ENCODE measurements at places on chromosomes 7 and 10.

GRCh38 chr10:2137549-2138174, 400.3 kb upstream of the ADARB2 start:
- H3K27ac ChIP-seq: no peak overlapping the region
- no peak for DNase-seq
- no peaks in the 10 kb centered on the region for H3K36me3 ChIP-seq
- no peaks in the 10 kb centered on the region for H3K27me3 ChIP-seq
- no peak overlapping the region for H3K4me3 ChIP-seq

- no peak overlapping the region for H3K4me3 ChIP-seq
- H3K27me3 ChIP-seq: no peaks in the 10 kb centered on the region
- DNase-seq: no peak
- H3K36me3 ChIP-seq: peaks cover 14% of the 10 kb centered on the region
- H3K4me1 ChIP-seq: peaks cover 2% of the 10 kb centered on the region
These were observed 13.2 kb downstream of the LDB1 start for GRCh38 chr10:102106998-102107397.

DNA sequence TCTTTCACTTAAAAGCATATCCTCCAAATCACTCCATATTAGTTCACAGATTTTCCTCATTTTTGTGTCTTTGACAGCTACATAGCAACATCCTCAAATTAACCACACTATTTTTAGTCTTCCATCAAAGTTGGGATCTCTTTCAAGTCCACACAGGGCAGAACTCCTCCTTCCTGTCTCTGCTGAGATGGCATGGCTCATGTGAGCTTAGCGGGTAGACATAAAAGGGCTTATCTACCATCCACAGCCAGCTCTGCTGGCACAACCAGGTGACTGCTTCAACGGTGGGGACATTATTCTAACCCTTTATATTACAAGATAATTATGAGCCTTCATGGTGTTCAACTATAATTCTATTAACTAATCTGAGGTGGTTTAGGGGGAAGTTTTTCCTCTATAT, 35.5 kb downstream of the ICA1 start:
- no peak overlapping the region for H3K4me3 ChIP-seq
- peaks cover 6% of the 10 kb centered on the region for H3K36me3 ChIP-seq
- no peaks in the 10 kb centered on the region for H3K27me3 ChIP-seq
- no peaks in the 10 kb centered on the region for H3K4me1 ChIP-seq
- no peak overlapping the region for H3K27ac ChIP-seq

GRCh38 chr7:128422842-128423241, 13.1 kb upstream of the IMPDH1 start:
- DNase-seq: no peak
- H3K4me3 ChIP-seq: no peak overlapping the region
- no peak overlapping the region for H3K27ac ChIP-seq
- no peaks in the 10 kb centered on the region for H3K4me1 ChIP-seq

DNA sequence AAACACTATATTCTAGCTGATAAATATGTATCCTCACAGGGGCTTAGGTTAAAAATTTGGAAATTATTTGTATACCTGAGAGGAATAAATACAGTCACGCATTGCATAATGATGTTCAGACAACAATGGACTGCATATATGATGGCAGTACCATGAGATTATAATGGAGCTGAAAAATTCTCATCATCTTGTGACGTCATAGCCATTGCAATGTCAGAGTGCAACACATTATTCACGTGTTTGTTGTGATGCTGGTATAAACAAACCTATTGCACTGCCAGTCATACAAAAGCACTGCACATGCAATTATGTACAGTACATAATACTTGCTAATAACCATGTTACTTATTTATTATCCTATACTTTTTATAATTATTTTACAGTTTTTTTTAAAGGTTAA, 31.4 kb downstream of the STEAP1B start:
- no peak overlapping the region for H3K4me3 ChIP-seq
- H3K36me3 ChIP-seq: no peaks in the 10 kb centered on the region
- no peak overlapping the region for H3K27ac ChIP-seq
- no peaks in the 10 kb centered on the region for H3K4me1 ChIP-seq

DNA sequence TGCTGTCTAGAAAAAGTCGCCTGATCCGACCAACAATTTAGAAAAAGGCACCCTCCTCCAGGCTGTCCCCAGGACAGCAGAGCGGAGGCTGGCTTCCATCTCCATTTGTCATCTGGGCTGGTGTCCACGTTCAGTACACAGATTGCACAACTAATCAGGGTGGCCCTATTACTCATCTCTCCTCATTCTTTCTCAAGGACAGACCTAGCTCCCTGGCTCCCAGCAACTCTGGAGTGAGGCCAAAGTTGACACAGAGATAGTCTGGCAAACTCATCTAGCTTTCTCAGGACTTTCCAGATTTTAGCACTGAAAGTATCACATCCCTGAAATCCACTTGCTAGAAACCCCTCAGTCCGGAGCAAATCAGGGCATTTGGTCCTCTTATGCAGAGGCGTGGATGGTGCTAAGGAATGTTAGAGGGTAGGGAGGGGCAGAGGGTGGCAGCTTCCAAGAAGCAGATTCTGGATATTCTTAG, 75.1 kb downstream of the DNAH11 start:
- H3K27me3 ChIP-seq: no peaks in the 10 kb centered on the region
- no peak overlapping the region for H3K27ac ChIP-seq
- DNase-seq: no peak
- H3K4me3 ChIP-seq: no peak overlapping the region
- no peaks in the 10 kb centered on the region for H3K36me3 ChIP-seq

DNA sequence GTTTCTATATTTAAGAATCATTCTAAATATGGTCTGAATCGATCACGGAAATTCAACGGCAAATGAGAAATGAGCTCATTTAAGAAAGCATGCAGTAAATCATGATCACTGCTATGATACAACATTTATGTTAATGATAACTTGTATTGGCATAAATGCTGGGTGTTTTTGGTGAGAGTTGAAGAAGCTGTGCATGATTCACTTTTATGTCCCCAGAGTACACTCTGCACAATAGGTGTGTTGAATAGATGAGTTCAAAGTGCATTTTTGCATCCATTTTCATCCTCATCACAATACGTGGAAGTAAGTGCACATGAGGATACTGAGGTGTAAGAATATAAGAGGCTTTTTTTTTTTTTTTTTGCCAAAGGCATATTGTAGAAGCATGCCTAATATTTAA, 169.3 kb downstream of the PPP1R17 start:
- H3K27me3 ChIP-seq: no peaks in the 10 kb centered on the region
- H3K27ac ChIP-seq: no peak overlapping the region
- no peaks in the 10 kb centered on the region for H3K4me1 ChIP-seq
- H3K4me3 ChIP-seq: no peak overlapping the region
- H3K36me3 ChIP-seq: no peaks in the 10 kb centered on the region

GRCh38 chr7:25858525-25859411, 293.2 kb upstream of the NFE2L3 start:
- H3K27ac ChIP-seq: no peak overlapping the region
- peaks cover 11% of the 10 kb centered on the region for H3K4me1 ChIP-seq
- DNase-seq: no peak
- H3K36me3 ChIP-seq: no peaks in the 10 kb centered on the region

DNA sequence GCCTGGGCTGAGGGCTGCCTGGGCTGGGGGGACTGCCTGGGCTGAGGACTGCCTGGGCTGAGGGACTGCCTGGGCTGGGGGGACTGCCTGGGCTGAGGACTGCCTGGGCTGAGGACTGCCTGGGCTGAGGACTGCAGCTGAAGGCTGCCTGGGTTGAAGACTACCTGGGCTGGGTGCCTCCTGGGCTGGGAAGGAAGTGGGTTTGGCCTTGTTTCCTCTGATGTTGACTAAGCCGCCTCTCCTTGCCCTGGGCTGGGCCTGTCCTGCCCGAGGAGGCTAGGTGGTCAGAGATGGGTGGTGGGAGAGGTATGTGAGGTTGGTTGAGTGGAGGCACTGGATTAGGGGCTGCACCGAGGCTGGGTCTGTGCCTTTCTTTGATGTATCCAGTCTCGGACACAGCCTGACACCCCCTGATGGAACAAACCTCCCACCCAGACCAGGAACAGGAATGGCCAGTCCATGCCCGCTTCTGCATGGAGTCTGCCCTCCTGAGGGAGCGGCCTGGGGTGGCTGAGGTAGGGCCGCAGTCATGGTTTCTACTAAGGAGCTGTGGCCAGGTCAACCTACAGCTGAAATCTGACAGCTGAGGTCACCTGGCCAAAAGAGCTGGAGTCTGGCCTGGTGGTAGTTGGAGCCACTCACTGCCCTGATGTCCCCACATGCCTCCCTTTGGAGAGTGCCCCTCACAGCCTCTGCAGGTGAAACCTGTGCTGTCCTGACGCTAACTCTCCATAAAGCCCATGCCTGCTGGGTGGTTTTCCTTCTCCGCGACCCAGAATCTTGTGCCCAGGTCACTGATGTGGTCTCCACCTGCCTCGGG, 22.3 kb downstream of the SCART1 start:
- H3K36me3 ChIP-seq: no peaks in the 10 kb centered on the region
- H3K4me1 ChIP-seq: no peaks in the 10 kb centered on the region
- H3K27ac ChIP-seq: no peak overlapping the region

- H3K27ac ChIP-seq: no peak overlapping the region
- DNase-seq: no peak
- H3K4me3 ChIP-seq: no peak overlapping the region
- peaks cover 5% of the 10 kb centered on the region for H3K4me1 ChIP-seq
These were observed 116.1 kb downstream of the TPST1 start for GRCh38 chr7:66321283-66321682.

DNA sequence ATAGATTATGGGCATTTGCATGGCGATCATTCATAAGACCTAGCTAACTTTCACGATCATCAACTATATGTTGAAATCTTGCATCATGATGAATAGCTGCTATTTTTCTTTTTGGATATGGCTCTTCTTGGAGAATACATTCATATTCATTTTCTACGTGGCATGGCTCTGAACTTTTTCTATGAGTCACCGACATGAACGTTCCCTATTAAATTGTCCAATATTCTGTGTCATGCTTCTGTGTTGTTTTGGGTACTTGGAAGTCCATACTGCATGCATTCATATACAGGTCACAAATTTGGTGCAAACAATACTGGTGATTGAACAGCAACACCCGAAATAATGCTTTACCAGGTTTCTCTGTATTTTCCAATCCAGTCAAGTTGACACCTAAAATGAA, 37.9 kb upstream of the ANKRD1 start:
- no peaks in the 10 kb centered on the region for H3K4me1 ChIP-seq
- H3K27me3 ChIP-seq: no peaks in the 10 kb centered on the region
- H3K4me3 ChIP-seq: no peak overlapping the region
- H3K36me3 ChIP-seq: no peaks in the 10 kb centered on the region

DNA sequence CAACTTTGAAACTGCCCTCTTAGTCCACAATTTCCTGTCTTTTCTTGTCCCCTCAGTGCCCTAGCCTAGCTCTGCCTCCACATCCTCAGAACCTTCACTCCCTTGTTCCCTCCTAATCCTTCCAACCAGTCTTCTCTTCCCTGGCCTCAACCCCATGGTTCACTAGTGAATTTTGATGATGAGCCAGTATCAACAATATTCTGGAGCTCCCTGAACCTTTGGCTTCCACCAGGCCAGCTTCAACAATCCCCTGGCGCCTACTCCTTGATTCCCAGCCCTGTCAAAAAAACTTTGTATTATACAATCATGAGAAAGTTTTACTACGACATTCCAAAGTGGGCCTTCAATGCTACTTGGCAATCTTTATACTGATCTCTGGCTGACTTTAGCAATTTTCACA, 116.5 kb downstream of the LMBR1 start:
- H3K36me3 ChIP-seq: peaks cover 29% of the 10 kb centered on the region
- DNase-seq: no peak
- no peak overlapping the region for H3K4me3 ChIP-seq
- peaks cover 2% of the 10 kb centered on the region for H3K4me1 ChIP-seq
- no peak overlapping the region for H3K27ac ChIP-seq

DNA sequence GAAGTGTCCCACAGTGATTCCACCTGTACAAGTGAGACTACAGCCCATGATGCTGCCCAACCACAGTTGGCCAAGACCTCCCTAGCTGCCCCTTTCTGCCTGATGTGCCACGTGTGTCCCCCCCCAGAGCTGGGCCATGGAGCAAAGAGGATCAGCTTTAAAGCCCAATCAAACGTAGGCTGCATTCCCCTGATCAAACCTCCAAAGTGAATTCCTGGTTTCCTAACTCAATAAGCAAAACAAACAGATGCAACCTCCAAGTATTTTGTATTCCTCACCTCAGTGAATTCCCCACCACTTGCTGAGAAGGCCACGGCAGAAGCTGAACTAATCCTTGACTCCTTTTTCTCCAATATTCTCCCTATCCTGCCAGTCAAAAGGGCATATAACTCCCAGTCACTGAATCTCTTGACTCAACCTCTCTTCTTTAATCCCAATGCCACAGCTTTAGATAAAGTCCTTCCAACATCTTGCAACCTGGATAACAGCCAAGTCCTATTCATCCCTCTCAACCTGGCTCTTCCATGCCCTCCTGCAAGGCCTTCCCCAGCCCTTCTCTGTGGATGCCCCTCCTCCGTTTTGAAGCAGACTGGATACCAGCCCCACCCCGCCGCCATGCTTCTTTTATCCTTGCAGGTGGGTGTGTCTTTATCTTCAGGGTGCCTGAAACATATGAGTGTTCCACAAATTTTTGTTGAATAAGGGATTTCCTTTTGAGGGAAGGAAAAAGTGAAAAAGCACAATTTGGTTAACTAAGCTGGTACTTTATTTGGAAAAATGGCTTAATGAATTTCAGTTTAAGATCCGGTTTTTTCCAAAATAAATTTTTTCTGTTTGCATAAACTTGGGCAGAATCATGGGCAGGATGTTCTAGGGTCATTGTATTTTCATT, 285.2 kb upstream of the MKLN1 start:
- H3K27ac ChIP-seq: no peak overlapping the region
- no peak for DNase-seq
- no peaks in the 10 kb centered on the region for H3K27me3 ChIP-seq
- H3K4me1 ChIP-seq: peaks cover 3% of the 10 kb centered on the region

- no peak for DNase-seq
- peaks cover 2% of the 10 kb centered on the region for H3K4me1 ChIP-seq
- no peak overlapping the region for H3K27ac ChIP-seq
- H3K4me3 ChIP-seq: no peak overlapping the region
- H3K36me3 ChIP-seq: no peaks in the 10 kb centered on the region
- H3K27me3 ChIP-seq: peaks cover 5% of the 10 kb centered on the region
These were observed 163.1 kb upstream of the NPVF start for GRCh38 chr7:25391295-25391861.

GRCh38 chr7:152967958-152968357, 208.4 kb downstream of the ACTR3B start:
- no peak for DNase-seq
- H3K36me3 ChIP-seq: no peaks in the 10 kb centered on the region
- no peak overlapping the region for H3K27ac ChIP-seq
- H3K4me1 ChIP-seq: no peaks in the 10 kb centered on the region

DNA sequence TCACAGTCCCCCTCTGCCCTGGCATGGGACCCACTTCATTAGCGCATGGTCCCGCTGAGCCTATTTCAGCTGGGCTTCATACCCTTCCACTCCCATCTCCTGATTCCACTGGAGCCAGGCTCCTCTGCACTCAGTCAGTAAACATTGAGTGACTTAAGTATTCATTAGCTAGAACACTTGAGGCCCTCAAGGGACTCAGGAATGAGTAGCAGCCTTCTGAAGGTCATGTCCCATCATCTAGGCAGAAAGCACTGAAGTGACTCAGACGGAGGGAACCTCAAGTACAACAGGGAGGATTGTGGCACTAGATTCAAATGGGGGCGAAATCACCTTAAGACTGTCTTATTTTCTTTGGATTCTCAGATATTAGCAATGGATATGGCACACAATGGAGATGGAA, 186.6 kb upstream of the INHBA start:
- H3K27me3 ChIP-seq: peaks cover 19% of the 10 kb centered on the region
- DNase-seq: no peak
- H3K36me3 ChIP-seq: no peaks in the 10 kb centered on the region
- no peaks in the 10 kb centered on the region for H3K4me1 ChIP-seq
